ENCODE measurements at places on chromosomes 4 and X. TPM values are rescaled to one million over a fixed set of nuclear protein-coding genes. Genes with fewer than 3 reads are reported as not detected.
A peak's percentile ranks its signal among the peaks of the same experiment; 100 is the strongest.

GRCh38 chr4:24912252-24913118 lies at the start of gene CCDC149:
Gene CCDC149, minus strand, starts transcription at chr4:24913042. Its CDS starts 178 bp downstream, at chr4:24912864.
- DNase-seq, result peak; percentile 47

Gene CT45A10
- not detected for total RNA-seq

Gene KCND1
- total RNA-seq, result not detected

- no peak for DNase-seq
These were observed 6.9 kb downstream of the ANXA10 start for GRCh38 chr4:168099195-168099594.

DNA sequence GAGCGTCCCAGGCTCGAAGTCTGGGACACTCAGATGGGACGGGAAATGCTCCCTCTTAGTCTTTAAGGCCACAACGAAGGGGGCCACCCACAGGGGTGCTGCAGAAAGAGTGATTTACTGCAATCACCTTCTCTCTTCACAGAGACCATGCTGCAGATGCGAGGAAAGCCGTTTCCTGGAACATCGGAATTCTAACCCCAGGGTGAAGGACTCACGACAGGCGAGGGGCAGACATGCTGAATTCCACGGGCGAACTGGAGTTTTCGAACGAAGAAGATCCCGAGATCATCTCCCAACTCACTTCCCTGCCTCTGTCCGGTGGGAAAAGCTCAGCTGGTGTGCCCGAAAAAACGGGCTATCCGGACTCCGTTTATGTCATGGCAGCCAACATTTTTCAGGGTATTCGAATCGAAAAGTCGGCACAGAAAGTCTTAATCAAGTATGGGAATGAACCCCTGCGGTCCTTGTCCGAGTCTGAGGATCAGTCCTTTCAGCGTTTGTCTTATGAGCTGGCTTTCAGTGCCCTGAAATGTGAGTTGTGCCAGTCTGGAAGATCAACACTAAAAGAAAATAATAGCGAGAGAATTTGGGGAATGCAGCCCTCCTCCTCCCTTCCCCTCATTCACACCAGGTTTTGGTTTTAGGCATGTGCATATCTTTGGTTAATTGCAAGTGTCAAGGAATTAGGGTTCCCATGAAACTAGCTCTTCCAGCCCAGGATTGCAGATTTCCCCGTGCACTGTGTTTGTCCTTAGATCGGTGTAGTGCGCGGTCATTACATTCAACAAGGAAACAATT lies 905 bp downstream of the NSUN7 start:
- DNase-seq, result no peak

Gene SMIM43
- not detected for total RNA-seq

Gene SATL1
- not detected for total RNA-seq

GRCh38 chrX:67384403-67384802 lies 159.4 kb upstream of the AR start:
- no peak for DNase-seq

GRCh38 chrX:132426695-132427281 lies 62.0 kb downstream of the MBNL3 start:
- peak; percentile 29 for DNase-seq

DNA sequence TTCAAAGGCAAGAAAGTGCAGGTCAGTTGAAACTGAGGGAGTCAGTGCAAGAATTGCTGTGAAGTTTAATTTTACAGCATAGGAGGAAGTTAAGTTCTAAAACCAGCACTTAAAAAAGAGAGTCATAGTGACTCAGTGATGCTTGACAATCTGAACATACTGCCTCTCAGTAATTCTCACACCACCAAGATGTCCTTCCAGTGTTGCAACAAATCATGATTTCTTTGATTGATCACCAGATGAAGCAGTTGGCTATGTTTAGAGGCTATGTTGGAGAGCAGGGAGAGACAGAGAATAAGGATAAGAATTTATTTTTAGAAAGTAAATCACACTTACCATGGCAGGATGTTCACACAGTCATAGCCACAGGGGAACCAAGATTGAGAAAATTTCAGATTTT lies 13.2 kb downstream of the TRIM2 start:
- no peak for DNase-seq

DNA sequence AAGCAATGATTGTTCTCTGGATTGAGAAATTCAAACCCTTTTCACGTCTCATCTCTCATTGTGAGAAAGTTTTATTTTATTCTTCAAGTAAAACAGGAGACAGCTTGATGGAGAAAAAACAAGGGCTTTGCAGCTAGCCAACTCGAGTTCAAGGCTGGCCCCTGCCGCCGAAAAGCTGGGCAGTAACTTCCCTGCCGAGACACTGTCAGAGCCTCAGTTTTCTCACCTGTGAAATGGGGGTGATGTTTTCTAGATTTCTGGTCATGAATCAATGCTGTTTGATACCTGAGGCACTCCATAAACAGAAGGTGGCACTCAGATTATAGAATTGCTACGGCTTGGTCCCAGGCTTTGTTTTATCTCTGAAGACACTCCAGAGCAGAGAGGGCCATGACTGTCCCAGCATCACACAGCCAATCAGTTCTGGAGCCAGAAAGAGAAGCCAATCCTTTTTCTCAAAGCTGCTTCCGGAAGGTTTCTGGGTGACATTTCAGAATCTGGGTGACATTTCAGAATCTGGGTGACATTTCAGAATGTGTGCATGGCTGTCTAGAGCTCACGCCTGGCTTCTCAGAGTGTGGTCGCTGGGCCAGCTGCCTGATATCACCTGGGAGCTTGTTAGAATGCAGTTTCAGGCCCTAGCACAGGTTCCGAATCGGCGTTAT lies 33.2 kb downstream of the HMX1 start:
- DNase-seq, result no peak

DNA sequence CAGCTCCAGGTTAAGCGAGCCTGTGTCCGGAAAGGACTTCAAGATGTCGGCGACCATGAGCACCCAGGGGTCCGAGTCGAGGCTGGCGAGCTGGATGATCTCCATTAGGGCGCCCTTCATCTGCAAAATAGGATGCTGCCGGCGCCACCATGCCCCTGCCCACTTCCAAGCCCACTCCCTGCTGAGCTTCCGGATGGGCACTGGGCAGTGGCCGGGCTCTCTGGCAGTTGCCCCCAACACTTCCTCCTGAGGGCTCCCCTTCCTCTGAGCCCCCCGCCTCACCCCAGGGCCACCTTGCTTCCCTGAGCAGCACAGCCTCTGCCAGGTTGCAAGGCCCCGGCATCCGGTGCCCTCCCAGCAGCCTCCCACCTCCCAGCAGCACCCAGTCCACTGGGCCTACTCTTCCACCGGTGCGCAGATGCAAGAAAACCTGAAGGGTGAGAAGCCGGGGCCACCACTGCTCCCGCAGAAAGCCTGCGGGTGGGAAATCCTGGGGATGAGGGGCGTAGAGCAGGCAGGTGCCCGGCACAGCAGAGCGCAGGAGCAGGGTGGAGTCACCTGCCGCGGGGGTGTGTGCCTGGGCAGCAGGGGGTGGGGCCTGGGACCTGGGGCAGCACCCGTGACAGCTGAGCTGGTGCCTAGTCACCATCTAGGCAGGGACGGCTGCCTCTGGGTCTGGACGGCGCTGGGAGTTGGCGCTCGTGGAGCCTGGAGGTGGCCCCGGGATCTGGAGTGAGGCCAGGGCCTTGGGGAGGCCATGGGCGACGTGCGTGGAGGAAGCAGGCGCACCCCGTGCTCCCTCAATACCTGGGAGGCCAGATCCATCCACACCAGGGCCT lies 17.0 kb downstream of the NELFA start:
- no peak for DNase-seq

- DNase-seq, result no peak
These were observed 105.1 kb downstream of the TRAPPC11 start for GRCh38 chr4:183763990-183764754.

DNA sequence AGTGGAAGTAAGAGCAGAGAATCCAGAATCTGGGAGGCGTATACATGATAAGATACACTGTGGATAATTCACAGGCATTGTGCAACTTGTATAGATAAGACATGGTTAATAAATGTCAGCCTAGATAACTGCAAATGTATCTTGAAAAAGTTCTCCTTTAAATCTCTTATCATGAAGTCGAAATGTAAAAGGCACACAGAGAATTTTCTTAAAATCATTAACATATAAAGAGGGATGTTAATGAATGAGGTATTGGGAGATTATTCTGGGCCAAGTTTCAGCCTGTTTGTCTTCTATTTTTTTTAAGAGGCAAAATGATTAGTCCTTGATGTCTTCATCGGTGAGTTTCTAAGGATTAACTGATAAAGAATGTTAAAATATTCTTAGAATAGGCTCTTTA lies 835 bp downstream of the TDO2 start:
- no peak for DNase-seq

GRCh38 chr4:3529363-3529762 lies 2.9 kb downstream of the LRPAP1 start:
- no peak for DNase-seq

Gene NDST3
- 1.3 TPM for total RNA-seq

- DNase-seq, result peak; percentile 52
These were observed 690.2 kb downstream of the FAT4 start for GRCh38 chr4:126004941-126005340.

- peak; percentile 45 for DNase-seq
These were observed 4.4 kb downstream of the ZFYVE28 start for GRCh38 chr4:2413821-2414610.

DNA sequence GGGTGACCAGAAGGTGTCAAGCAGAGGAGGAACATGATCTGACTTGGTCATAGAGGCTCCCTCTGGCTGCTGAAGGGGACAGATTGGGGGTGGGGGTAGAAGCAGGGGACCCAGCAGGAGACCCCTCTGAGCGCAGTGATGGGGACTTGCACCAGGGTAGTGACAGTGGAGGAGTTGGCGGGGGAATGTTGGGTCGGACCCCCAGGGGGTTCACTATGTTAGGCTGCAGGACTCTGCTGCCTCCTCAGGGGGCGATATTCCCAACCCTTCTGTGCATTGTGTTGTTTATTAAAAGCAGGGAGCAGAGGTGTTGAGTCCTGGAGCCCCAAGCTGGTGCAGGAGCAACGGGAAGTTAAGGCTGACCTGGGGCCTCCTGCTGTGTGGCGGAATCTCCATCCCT lies 8.8 kb downstream of the WDR13 start:
- DNase-seq, result no peak

DNA sequence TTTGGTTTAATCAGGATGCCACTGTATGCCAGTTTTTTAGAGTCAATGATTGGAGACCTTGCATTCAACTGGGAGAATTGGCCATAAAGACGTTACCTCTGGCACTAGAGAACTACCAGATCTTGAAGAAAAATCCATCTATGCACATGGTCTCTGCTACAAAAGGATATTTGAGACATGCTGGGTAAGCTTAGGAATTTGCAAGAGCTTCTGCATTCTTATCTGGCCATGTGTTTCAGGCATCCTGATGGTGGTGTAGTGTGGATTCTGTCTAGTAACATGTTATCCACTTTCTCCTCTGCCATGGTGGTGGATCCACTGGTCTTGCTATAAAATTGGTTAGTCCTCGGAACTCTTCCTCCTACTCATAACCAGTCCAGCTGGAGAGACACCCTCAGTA lies 185.3 kb upstream of the WDFY3 start:
- no peak for DNase-seq

DNA sequence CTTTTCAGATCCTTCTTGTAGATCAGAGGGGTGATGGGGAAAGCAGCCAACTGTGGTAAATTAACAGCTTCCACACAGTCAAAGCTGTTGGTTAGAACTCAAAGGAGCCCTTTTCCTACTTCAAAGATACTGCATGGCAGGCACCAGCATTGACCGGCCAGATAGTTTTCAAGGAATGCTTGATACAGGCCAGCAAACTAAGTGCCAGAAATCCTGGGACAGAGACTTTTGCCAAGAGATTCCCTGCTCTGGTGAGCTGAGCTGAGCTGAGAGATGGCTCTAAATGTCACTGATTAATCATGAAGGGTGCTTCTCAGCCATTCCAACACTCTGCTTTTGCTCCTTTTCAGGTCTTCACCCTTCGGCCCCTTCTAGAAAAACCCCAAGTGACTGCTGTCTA lies 131.6 kb upstream of the MED14 start:
- DNase-seq, result no peak

Gene FAM149A
- total RNA-seq, result 1.4 TPM

DNA sequence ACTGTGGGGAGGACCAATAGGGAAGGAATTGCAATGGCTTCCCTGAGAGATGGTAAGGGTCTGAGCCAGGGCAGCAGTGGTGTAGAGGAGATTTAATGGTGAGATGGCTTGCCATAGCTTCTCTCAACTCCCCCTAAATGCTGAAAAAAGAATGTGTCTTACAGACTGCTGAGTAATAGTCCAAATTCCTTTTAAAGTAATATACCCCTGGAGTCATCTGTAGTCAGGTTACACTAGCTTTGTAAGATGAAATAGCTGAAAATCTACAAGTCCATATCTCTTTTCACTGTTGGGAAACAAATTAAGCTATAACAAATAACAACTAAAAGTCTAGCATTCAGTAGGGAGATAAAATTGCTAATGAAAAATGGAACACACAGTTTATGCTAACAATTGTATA lies 33.5 kb downstream of the MAPK10 start:
- DNase-seq, result no peak

GRCh38 chrX:50495616-50496015 lies 25.0 kb upstream of the DGKK start:
- DNase-seq, result no peak

GRCh38 chr4:70666369-70666768 lies at the start of gene JCHAIN:
Gene JCHAIN, minus strand, starts transcription at chr4:70666508. Its CDS starts 18 bp downstream, at chr4:70666490.
- DNase-seq, result no peak

DNA sequence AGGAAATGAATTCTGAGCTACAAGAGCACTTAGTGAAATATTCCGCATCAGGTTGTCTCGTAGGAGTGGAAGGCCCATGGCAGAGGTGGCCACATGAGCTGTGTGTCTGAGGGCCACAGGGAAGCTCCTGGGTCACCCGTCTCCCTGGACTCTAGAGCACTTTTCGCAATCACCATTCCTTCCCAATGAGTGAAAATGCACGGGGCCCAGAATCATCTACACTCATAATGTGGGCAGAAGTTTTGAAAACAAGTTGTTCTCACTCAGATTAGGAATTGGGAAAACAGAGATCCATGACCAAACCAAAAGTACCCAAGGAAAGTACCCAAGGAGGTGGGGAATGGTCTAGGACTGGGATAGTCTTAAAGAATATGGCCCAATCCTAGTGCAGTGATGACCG lies 94.4 kb downstream of the SCD5 start:
- no peak for DNase-seq

DNA sequence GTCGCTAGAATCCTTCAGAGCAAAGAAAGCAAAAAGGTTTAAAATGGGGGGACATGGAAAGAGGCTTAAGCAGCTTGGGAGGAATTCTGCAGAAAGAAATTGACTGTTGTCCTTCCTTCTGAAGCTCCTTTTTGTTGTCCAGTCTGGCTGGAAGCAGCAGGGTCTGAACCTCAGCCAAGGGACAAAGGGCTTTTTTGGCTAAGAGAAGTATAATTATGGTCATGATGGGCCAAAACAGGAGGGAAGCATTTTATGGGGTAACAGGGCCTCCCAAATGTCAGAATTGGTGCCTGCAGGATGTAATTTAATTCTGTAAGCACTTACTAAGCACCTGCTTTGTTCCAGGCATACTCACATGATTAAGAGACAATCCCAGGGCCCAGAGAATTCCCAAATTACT lies 74.2 kb upstream of the CPEB2 start:
- no peak for DNase-seq
